GM13976 (cell line): ENCODE measurements at places on chromosomes 3 and 15.
A peak's percentile ranks its signal among the peaks of the same experiment; 100 is the strongest.

- no peak for DNase-seq
Observed at GRCh38 chr15:45187578-45187893, 230 bp downstream of the SHF start.

GRCh38 chr3:161977063-161977462 lies 480.5 kb downstream of the OTOL1 start:
- no peak for DNase-seq

- DNase-seq = no peak
Observed at GRCh38 chr3:170750478-170750830, 119.5 kb downstream of the RPL22L1 start.

DNA sequence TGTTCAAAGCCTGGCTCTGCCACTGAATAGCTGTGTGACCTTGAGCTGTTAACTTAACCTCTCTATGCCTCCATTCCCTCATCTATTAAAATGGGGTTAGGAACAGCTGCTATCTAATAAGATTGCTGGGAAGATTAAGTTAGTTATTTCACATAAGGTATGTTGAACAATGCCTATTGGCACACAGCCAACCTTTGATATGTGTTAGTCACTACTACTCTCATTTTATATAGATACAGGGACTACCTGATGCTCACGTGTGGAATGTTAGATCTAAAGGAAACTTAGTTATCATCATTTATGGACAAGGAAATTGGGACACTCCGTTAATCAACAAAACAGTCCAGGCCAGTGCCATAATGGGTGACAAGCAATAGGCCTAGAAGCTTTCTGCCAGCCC lies 332.4 kb upstream of the PPP2R3A start:
- no peak for DNase-seq

- DNase-seq = peak; percentile 66
Observed at GRCh38 chr3:32391643-32392535, at the start of gene CMTM7. TSS of gene CMTM7 (plus strand) at chr3:32391853. CDS start at chr3:32391907, 54 bp downstream.

- no peak for DNase-seq
Observed at GRCh38 chr3:101501783-101502182, 11.2 kb downstream of the SENP7 start.

DNA sequence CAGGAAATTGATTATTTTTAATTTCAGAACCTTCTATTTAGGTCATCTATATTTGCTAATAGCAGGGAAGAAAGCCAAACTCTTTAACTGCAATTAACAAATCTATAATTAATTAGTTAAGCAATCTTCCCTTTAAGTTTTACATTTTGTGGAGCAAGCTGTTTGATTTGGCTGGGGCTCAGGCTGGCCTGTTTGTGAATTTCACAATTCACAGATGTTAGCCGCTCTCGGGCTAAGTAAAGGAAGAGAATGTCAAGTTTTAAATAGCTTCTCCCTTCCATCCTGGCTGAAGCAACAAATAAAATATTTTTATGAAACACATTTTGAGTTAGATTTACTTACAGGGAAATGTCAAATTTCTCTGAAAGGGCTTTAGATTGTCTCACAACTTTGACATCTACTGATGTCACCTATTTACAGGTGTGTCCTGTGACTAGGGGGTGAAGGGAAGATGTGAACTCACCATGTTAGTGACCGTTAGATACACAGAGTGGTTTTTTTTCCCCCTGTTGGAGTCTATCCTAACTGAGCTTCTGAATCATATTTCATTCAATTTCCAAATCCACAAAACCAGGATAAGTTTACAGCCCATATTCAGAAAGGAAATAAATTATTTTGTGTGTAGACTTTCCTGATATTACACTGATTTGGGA lies 1.3 kb upstream of the TP63 start:
- no peak for DNase-seq

DNA sequence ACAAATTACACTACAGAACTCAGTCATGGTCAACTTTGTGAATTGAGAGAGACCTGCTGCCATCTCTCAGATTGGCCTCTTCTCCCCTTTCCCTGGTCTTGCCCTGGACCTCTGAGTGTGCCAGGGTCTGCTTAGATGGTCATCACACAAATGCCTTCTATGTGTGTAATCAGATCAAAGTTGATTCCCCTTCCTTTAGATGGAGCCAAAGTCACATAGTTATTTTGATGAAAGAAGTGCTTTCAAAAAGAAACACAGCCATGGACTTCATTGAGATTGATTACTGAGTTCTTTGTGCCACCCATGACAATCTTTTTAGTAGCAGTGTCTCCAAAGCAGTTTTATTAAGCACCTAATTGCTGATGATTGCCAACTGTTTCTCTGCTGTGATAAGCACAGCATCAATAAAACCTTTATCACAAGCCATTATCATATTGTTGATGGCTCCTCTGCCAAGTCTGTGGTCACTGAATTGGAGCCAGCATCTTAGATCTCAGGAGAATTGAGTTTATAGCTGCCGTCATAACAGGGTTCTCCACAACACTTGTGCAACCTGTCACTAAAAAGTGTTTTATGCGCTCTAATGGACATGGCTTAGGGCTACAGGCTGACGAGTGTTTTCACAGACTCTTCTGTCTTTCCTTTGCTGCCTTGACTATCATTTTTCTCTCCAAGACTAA lies 149.7 kb upstream of the NUDT16 start:
- no peak for DNase-seq

- no peak for DNase-seq
Observed at GRCh38 chr15:77721963-77722362, 89.3 kb upstream of the LINGO1 start.

GRCh38 chr3:134641671-134642300 lies 9.0 kb downstream of the KY start:
- no peak for DNase-seq

- no peak for DNase-seq
Observed at GRCh38 chr15:39819533-39819932, 36.9 kb upstream of the FSIP1 start.

DNA sequence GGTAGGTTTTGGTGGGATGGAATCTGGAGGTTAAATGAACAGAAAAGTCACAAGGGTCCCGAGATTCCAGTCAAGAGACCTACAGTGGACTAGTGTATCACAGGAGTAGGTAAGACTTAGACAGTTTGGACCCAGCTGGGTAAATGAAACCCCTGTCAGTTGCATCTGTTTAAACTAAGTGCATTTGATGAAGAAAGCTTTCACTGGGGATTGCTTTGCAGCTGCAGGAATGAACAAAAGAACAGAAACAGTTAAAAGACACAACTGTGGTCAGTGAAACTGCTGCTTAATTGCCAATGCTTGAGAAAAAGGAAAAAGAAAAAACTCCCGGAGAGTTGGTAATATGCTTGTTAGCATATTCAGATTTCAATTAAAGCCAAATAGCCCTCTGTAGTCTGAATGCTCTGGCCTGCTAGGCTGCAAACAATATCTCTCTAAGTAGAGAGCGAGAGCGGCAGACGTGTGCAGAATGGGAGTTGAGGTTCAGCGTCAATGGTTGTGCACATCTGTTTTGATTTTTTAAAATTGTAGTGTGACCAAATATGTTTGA lies 37.1 kb downstream of the OXNAD1 start:
- DNase-seq = no peak

DNA sequence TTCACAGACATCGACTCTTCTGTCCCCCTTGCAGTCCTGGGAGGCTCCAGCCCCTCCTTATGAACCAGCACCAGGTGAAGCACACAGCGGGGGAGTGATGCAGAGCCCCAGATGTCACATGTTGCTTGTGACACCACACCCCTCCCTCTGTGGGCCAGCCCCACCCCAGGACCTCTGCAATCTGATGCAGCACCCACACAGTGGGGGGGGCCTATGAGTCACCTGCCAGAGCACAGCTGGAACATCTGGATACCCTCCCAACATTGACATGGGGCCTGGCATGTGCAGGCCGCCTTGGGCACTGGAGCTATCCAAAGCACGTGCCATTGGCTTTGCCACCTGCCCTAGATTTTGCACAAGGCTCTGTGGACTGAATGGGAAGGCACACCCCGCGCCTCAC lies 70.5 kb downstream of the FEM1B start:
- no peak for DNase-seq

- DNase-seq = no peak
Observed at GRCh38 chr3:178083906-178084866, 452.1 kb upstream of the KCNMB2 start.

DNA sequence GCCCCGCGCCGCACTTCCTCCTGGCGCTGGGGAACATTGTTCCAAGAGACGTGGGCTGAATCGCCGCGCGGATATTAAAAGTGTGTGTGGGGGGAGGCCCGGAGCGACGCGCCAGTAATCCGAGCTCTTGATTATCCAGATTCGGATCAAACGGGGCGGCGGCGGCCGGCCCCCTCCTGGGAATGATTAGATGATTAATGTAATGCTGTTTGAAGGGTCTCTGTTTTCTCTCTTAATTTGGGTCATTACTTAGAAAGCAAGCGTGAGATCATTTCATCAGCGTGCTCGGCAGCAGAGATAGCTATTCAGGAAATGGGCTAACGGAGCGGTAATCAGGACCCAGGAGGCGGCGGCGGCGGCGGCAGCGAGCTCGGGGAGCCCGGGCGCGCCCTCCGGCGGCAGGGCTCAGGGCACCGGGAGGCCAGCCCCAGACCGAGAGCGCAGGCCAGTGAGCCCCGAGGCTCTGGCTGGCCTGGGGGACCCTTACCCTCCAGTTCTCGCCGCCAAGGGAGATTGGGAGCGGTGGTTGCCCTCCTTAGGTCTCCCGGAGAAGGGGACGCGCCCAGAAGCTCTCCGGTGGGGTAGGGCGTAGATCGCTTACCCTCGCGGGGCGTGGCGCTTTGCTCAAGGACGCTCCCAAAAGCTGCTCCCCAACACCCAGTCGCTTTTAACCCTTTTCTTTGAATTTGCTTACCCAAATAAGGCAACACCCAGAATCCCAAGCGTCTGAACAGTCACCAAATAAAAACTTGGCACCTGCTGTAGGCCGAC lies 4.5 kb downstream of the FEZF2 start:
- DNase-seq = no peak

DNA sequence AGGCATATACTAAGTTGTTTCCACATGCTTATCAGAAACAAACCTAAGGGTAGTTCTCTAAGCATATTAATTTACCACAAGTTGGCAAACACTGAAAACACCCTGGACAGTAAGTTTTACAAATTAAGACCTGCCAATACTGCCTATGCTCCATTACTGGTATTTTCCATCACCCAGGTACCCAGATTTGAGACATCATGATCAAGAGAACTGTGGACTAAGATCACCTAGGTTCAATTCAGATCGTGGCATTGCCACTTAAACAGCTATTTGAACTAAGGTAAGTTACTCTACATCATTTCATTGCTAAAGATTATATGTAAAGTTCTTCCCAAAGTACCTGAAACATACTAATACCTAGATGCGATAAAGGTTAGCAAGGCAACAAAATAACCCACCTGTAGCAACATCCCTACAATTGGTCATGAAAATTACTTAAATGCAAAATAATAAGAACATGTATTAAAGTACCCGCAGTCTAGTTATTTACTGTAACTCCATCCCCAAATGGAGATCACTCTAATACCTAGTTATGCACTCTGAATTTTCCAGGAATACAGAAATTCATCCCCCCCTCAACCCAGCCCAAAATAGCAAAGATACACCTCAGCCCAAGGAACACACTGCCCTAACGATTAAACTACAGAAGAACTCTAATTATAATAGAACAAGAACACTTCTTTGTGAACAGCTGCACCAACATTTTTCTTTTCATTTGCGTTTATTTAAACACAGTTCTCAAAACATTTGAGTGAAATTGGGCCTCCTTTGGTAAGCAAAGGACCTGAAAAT lies 21.6 kb downstream of the TRA2B start:
- no peak for DNase-seq

DNA sequence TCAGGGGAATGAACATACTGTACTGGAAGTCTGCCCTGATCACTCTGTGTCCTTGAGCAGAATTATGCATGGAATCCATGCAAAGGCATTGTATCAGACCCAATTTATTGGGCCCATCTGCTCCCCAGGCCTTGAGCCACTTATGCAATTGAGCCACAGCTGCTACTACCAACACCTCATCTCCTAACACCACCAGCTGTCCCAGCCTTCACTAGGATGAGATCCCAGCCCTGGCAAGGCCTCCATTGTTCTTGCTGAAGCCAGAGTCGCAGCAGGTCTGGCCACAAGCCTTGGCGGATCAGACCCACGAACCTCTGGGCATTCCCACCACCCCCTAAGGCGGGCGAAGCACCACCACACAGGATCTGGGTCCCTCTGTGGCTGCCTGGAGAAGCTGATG lies 9.2 kb upstream of the NME9 start:
- no peak for DNase-seq

- no peak for DNase-seq
Observed at GRCh38 chr3:146505516-146505915, 36.2 kb upstream of the PLSCR2 start.

- DNase-seq = no peak
Observed at GRCh38 chr3:132486099-132486498, 68.8 kb downstream of the DNAJC13 start.

GRCh38 chr15:89172921-89173320 lies 48.5 kb downstream of the RLBP1 start:
- no peak for DNase-seq

- DNase-seq = no peak
Observed at GRCh38 chr15:70519004-70519365, 244.4 kb downstream of the UACA start.

DNA sequence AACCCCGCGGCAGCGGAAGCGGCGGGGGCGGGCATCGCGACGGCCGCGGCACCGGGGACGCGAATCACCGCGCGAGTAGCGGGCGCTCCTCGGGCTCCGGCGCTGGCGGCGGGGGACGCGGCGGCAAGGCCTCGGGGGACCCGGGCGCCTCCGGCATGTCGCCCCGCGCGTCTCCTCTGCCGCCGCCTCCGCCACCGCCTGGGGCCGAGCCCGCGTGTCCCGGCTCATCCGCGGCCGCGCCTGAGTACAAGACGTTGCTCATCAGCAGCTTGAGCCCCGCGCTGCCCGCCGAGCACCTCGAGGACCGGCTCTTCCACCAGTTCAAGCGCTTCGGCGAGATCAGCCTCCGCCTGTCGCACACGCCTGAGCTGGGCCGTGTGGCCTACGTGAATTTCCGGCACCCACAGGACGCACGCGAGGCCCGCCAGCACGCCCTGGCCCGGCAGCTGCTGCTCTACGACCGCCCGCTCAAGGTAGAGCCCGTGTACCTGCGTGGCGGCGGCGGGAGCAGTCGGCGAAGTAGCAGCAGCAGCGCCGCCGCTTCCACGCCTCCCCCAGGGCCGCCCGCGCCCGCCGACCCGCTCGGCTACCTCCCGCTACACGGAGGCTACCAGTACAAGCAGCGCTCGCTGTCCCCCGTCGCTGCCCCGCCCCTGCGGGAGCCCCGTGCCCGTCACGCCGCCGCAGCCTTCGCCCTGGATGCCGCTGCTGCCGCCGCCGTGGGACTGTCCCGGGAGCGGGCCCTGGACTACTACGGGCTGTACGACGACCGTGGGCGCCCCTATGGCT lies 675 bp downstream of the RBM15B start:
- peak; percentile 59 for DNase-seq
